ENCODE measurements at places on chromosomes 7 and 10. TPM values are rescaled to one million over a fixed set of nuclear protein-coding genes. Genes with fewer than 3 reads are reported as not detected.
A peak's percentile ranks its signal among the peaks of the same experiment; 100 is the strongest.

DNA sequence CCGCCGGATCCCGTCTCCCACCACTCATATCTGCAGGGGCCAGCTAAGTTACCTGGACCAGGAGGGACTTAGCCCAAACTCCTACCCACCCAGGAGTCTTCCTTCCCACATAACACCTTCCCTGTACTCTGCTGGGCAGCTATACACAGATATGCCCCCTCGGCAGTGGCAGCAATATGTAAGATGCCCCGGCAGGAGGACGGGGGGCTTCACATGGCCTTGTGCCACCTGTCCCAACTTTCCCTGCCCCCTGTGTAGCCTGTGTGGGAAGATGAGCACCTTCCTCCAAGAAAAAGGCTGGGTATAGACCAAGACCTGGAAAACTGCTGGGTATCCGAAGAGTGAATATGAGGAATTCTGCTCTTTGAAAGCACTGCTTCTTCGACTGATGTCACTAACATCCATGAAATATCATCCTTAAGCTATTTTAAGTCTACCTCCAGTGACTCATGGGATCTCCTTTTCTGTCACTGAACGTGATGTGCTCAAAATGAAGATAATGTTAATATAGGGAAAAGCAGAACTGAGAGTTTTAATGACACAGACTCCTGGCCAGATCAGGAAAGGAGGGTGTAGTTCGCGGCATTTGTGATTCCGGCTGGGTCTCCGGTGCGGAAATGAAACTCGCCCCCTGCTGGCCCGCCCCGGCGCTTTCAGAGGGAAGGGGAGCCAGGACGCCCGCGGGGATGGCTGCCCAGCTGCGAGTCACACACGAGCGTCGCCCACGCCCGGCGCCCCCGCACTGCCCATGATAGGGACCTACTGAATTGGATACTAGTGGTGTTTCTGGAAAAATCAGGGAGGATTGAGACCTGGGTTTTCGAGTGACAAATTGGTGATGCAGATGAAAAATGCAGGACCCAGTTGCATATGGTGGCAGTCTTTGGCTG is 256.9 kb upstream of the NFE2L3 start:
- H3K4me1 ChIP-seq: peaks cover 22% of the 10 kb centered on the region
- H3K4me3 ChIP-seq: peak overlapping the region; percentile 39
- no peaks in the 10 kb centered on the region for H3K36me3 ChIP-seq

- DNase-seq: no peak
- no peaks in the 10 kb centered on the region for H3K27me3 ChIP-seq
- no peak overlapping the region for H3K4me3 ChIP-seq
- H3K27ac ChIP-seq: no peak overlapping the region
- no peaks in the 10 kb centered on the region for H3K36me3 ChIP-seq
- no peaks in the 10 kb centered on the region for H3K4me1 ChIP-seq
Observed at GRCh38 chr10:58691528-58691927, 178.9 kb downstream of the BICC1 start.

The FAM200A gene
- 8.9 TPM for total RNA-seq

The ZMIZ1 gene
- total RNA-seq: 21.2 TPM

DNA sequence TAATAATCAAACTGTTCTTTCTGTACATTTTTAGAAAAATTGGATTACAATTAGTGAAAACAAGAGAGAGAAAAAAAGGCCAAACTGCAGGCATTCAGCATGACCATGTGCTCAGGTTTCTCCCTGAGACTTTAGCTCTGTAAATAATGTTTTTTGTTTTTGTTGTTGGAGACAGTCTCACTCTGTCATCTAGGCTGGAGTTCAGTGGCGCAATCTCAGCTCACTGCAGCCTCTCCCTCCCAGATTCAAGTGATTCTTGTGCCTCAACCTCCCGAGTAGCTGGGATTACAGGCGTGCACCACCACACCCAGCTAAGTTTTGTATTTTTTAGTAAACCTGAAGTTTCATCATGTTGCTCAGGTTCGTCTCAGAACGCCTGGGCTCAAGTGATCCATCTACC is 23.0 kb downstream of the BZW2 start:
- H3K4me3 ChIP-seq: no peak overlapping the region
- no peak overlapping the region for H3K27ac ChIP-seq
- no peaks in the 10 kb centered on the region for H3K27me3 ChIP-seq
- no peaks in the 10 kb centered on the region for H3K36me3 ChIP-seq

DNA sequence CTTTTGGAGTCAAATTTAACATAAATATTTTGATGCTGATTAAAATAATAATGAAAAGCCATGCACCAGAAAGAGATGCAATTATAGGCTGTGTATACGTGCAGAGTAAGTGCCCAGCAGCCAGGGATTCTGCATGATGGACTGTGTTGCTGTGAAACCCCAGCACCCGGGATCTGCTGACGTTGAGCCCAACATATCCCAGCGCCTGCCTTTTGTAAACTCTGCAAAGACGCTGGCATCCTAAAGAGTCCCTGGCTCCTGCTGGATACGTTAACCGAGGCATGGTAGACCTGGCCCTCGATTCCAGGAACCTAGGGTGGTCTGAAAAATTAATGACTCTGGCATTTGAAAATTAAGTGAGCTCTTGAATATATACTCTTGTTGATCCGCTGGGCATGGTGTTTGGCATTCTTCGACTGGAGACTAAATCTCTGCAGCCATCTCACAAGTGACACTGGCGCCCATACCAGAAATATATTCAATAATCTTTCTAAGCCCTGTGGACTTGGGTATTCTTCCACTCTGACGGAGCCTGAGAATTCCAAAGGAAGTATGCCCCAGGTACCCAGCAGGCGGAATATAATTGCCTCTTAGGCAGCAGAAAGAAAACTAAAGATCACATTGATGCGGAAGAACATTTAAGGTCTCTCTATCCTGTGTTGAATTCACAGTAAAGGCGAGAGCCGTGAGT is 191.2 kb upstream of the SH2B2 start:
- H3K27me3 ChIP-seq: no peaks in the 10 kb centered on the region
- no peak for DNase-seq
- no peaks in the 10 kb centered on the region for H3K4me1 ChIP-seq
- H3K4me3 ChIP-seq: no peak overlapping the region
- peaks cover 8% of the 10 kb centered on the region for H3K36me3 ChIP-seq

The CPA2 gene
- total RNA-seq: not detected

The FAM149B1 gene
- 16.6 TPM for total RNA-seq

GRCh38 chr7:118184565-118184940 is 589 bp downstream of the LSM8 start:
- peak overlapping the region; percentile 63 for H3K4me3 ChIP-seq
- no peaks in the 10 kb centered on the region for H3K36me3 ChIP-seq
- H3K4me1 ChIP-seq: peaks cover 21% of the 10 kb centered on the region
- peak overlapping the region; percentile 92 for H3K27ac ChIP-seq
- no peaks in the 10 kb centered on the region for H3K27me3 ChIP-seq

DNA sequence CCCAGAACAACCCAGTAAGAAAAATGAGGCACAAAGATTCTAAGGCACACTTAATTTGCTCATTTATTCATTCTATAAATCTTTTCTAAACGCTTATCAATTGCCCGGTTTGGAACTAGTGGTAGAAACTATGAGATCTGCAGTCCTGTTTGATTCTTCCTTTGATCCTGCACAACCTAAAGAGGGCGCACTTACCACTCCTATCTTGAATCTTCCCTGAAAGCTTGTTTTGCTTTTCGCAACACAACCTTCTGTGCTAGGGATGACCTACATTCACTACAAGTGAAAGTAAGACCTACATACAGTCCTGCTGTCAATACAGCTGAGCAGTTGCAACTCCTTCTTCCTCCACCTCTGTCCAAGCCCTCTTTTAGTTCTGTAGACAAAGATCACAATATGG is 12.6 kb upstream of the ARL4A start:
- H3K27me3 ChIP-seq: no peaks in the 10 kb centered on the region
- H3K36me3 ChIP-seq: no peaks in the 10 kb centered on the region
- no peaks in the 10 kb centered on the region for H3K4me1 ChIP-seq

DNA sequence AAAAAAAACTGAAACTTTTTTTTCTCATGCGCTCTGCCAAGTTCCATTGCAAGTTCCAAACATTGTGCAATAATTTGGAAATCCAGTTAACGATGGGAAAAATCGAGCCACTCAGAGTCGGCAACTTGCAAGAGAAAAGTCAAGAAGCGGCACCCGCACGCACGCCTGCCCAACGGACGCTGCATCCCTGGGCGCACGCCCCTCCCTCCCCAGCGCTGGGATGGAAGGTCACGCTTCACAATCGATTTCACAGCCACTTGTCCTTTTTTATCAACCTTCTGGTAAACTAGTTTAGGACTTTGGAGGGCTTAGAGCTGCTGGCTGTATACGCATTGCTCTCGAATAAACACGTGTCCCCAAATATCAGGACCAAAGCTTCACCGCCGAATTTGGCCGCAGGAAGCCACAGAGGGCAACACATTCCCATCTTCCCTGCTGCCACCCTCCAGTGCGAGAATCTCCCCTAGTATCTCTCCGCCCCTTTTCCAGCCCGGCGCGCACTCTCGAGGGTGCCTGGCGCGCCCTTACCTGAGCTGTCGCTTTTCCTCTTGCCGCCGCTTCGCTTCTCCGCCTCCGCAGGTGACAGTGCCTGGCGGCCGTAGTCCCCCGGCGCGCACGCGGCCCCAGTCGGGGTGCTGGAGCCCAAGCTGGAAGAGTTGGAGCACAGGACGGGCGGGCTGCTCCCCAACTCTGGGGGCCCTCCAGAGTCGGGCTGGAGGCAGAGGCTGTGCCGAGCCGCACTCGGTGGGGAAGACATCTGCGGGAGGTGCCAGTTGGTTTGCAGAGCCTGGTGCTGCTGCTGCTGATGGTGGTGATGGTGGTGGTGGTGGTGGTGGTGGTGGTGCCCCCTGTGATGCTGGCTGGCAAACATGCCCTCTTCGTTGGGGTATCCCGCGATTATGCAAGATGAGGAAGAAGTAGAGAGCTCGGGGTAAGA is 857 bp downstream of the MEOX2 start:
- no peaks in the 10 kb centered on the region for H3K4me1 ChIP-seq
- H3K27me3 ChIP-seq: peaks cover 26% of the 10 kb centered on the region
- H3K36me3 ChIP-seq: no peaks in the 10 kb centered on the region
- H3K4me3 ChIP-seq: no peak overlapping the region
- no peak for DNase-seq
- H3K27ac ChIP-seq: no peak overlapping the region

The MYL7 gene
- total RNA-seq: not detected

- DNase-seq: no peak
- H3K36me3 ChIP-seq: no peaks in the 10 kb centered on the region
- H3K4me1 ChIP-seq: no peaks in the 10 kb centered on the region
- H3K4me3 ChIP-seq: no peak overlapping the region
Observed at GRCh38 chr10:79438021-79438698, 7.3 kb downstream of the ZCCHC24 start.

DNA sequence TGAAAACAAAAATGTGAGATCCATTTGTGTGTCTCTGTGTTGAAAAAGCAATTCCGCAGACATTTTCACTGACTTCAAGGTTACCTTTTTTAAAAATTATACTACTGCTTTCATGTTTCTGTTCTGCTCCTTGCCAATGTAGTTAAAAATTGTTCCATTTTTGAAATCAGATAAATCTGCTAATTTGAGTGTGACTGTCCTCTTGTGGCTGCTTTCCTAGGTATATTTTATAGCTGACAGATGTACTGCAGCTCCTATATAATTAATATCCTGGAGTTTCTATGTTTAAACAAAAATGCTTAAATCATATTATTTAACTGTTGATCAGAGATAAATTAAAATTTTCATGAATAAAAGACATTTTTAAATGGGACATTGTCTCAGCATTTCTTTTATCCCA is 177.6 kb upstream of the LRRTM3 start:
- no peaks in the 10 kb centered on the region for H3K27me3 ChIP-seq
- DNase-seq: no peak
- no peak overlapping the region for H3K4me3 ChIP-seq
- no peak overlapping the region for H3K27ac ChIP-seq
- no peaks in the 10 kb centered on the region for H3K4me1 ChIP-seq
- no peaks in the 10 kb centered on the region for H3K36me3 ChIP-seq

GRCh38 chr10:131213741-131214505 is 97.6 kb downstream of the TCERG1L start:
- no peak overlapping the region for H3K27ac ChIP-seq
- H3K36me3 ChIP-seq: no peaks in the 10 kb centered on the region
- no peak for DNase-seq
- no peaks in the 10 kb centered on the region for H3K27me3 ChIP-seq
- no peaks in the 10 kb centered on the region for H3K4me1 ChIP-seq

GRCh38 chr7:8065356-8065813 is 96.8 kb downstream of the GLCCI1 start:
- H3K27me3 ChIP-seq: no peaks in the 10 kb centered on the region
- peaks cover 11% of the 10 kb centered on the region for H3K36me3 ChIP-seq
- no peak overlapping the region for H3K4me3 ChIP-seq
- peaks cover 7% of the 10 kb centered on the region for H3K4me1 ChIP-seq
- no peak for DNase-seq
- no peak overlapping the region for H3K27ac ChIP-seq

The CYP3A5 gene
- 0.58 TPM for total RNA-seq

GRCh38 chr10:32962521-32962920 is 4.5 kb upstream of the ITGB1 start:
- H3K36me3 ChIP-seq: no peaks in the 10 kb centered on the region
- peaks cover 10% of the 10 kb centered on the region for H3K4me1 ChIP-seq
- no peak overlapping the region for H3K4me3 ChIP-seq
- H3K27ac ChIP-seq: no peak overlapping the region
- DNase-seq: no peak
- H3K27me3 ChIP-seq: no peaks in the 10 kb centered on the region

The MMD2 gene
- not detected for total RNA-seq

GRCh38 chr10:124380256-124380995 is 38.3 kb downstream of the OAT start:
- no peaks in the 10 kb centered on the region for H3K4me1 ChIP-seq
- no peak overlapping the region for H3K4me3 ChIP-seq
- H3K27me3 ChIP-seq: peaks cover 72% of the 10 kb centered on the region
- H3K27ac ChIP-seq: no peak overlapping the region

DNA sequence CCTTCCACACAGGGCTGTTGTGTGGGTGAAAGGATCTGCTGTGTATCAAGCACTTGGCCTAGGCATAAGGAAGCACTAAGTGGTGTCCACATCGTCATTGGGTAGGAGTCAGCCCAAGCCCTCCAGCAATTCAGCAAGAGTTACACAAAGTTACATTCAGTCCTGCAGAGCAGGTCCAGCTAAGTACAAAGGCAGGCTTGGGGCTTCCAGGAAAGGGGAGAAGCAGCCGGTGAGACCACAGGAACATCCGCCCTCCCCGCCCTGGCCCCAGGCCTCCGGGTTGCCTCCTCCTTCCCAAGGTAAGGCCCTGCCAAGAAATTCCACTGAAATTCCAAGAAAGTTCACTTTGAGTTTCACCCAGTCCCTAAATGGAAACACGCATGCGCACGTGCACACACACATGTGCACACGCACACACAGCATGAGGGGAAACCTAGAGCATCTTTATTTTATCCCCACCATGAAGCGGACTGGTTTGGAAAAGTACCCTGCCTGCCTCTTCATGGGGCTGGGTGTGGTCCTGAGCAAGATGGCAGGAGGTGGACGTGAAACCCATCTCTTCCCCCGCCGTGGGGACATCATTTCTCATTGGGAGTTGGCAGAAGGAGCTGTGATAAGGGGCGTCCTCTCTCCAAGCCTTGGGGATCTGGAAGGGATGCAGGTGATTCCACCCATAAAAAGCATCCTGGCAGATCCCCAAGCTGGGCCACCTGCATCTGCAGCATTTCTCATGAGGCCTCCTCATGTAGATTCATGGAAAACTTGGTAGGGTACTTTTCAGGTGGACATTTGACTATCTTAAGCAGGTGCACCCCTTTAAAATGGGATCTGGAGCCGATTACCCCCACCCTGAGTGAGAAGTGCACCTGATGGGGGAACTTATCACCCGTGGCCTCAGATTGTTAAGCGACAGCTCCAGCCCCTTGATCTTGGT is 69.1 kb upstream of the NANOS1 start:
- no peak overlapping the region for H3K27ac ChIP-seq
- no peak overlapping the region for H3K4me3 ChIP-seq
- DNase-seq: no peak
